ENCODE measurements at places on chromosomes 3 and 15.

DNA sequence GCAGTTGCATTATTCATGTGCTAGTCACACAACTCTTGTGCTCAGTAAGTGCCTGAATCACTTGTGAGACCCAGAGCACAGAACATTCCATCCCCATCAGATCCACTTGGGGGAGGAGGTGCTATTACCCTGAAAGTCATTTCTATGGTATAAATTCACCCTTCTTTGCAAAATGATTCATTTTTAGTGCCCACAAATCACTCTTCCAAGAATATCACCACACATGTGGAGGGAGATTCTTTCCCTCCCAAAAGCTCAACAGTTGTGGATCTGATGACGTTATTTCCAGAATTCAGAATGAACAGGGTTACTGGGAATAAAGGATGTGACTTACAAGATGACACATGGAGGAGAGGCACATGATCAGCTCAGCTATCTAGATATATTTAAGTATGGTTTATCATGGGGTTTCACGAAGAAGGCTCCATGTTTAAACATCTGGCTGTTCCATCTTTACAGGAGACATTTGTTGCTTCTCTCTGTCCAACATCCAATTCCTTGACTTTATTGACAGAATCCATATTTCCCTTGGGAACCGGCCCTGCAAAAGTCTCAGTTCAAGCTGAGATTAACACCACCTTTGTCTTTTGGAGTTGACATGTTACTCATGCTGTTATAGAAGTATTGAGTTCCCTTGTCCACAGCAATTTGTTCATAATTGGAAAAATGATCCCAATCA lies 214.2 kb upstream of the PROK2 start:
- DNase-seq, result no peak

GRCh38 chr3:142447301-142447851 lies 461 bp downstream of the XRN1 start:
- peak; percentile 63 for DNase-seq

GRCh38 chr3:73604451-73604850 lies 20.3 kb downstream of the PDZRN3 start:
- no peak for DNase-seq

DNA sequence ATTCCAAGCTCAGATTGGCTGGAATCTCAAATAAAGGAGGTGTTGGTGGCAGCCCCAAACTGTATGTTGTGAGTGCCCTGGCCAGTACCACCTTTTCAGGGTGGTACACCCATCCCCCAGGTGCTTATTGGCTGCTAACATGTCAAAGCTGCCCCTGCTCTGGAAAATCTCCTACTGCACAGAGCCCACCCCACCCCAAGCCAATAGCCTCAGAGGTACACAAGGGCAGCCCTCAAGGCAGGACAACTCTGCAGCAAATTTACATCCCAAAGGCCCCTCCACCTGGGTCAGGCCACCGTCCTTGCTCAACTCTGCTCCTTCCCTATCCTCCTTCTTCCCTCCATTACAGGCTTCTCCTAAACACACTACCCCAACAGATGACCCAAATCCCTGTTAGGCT lies 37.1 kb upstream of the LYZL4 start:
- no peak for DNase-seq

Measured in CD8-positive, alpha-beta T cell (primary cell).